ENCODE measurements at places on chromosomes 11 and 22.

GRCh38 chr11:47879259-47880158 lies 31.4 kb upstream of the NUP160 start:
- no peak for DNase-seq

- DNase-seq: no peak
Observed at GRCh38 chr11:2209370-2209801, 37.8 kb upstream of the TH start.

DNA sequence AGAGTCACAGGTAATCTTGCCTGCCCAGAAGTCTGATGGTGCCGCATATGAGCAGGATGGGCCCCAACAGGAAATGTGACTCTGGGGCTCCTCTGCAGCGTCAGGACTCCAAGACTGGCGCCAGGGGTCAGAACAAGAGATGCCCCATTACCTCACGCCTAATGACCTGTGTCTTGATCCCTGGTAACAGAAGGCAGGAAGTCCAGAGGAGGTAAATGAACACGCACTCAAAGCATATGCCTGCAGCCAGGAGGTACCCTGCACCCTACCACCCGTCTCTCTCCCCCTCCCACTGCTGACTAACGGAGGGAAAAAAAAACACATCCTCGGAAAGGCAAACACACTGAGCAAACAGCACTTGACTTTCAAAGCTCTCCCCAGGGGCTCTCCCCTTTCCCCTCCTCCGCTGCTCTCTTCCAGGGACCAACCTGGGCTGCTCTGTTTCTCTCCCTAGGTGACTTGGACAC lies 37.3 kb downstream of the ABCC8 start:
- DNase-seq: no peak

- DNase-seq: no peak
Observed at GRCh38 chr22:39493759-39494158, 8.3 kb upstream of the MIEF1 start.

DNA sequence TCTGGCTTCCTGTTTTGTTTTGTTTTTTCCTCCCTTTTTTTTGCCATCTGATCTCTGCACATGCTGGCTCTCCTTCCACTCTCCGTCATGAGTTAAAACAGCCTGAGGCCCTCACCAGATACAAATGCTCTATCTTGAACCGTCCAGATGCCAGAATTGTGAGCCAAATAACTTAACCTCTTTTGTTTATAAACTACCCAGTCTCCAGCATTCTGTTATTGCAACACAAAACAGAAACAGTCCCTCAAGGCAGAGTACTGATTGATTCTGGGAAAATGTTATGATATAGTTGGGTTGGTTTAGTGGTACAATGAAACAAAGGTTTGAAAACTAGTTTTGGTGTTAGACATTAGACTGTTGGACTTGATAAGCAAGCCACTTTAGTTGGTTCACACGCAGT lies 1390.0 kb upstream of the RAG2 start:
- DNase-seq: no peak

- no peak for DNase-seq
Observed at GRCh38 chr22:43820651-43821305, 8.7 kb upstream of the EFCAB6 start.

GRCh38 chr11:1497600-1497999 lies 11.0 kb upstream of the MOB2 start:
- no peak for DNase-seq

DNA sequence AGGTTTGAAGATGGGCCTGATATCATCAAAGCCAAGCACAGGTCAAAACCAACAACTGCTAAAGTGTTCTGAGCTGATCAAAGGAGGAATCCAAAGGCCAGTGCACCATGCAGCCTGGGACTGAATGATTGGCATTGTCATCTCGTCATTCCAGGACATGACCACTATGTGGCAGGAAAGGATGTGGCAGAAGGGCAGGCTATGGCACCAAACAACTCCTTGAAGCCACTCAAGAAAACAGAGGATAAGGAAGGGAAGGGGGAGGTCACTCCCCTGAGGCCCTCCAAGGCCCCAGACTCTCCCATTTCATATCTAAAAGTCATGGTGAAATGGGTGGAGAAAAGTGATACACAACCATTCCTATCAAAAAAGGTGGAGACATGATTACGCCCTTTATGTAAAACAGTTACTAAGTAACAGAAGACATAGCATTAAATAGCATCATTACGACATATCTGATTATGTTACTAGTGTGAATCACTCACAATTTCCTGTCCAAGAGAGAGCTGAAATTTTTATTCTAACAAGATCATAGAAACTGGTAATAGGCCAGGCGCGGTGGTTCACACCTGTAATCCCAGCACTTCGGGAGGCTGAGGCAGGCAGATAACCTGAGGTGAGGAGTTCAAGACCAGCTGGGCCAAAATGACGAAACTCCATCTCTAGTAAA lies 49.3 kb downstream of the AHNAK start:
- peak; percentile 26 for DNase-seq
